Epithelial cell of proximal tubule (primary cell): ENCODE measurements at places on chromosomes 16 and 17. TPM values are rescaled to one million over a fixed set of nuclear protein-coding genes. Genes with fewer than 3 reads are reported as not detected.

The KRT25 gene
- total RNA-seq, result 0.17 TPM in 1 of 2 replicates, not detected in the other

The TPPP3 gene
- total RNA-seq, result 0.36 TPM in 1 of 2 replicates, not detected in the other

The KAT7 gene
- total RNA-seq, result 20.4 and 20.9 TPM in 2 replicates

The ABCA9 gene
- under 0.01 TPM in 1 of 2 replicates, not detected in the other for total RNA-seq

The BTBD17 gene
- total RNA-seq, result not detected in 2 replicates

The ODAD4 gene
- total RNA-seq, result 0.23 and 0.29 TPM in 2 replicates

The SLC16A5 gene
- 15.1 and 15.9 TPM in 2 replicates for total RNA-seq

The EFCAB5 gene
- total RNA-seq, result 0.29 and 2.5 TPM in 2 replicates

The CHST5 gene
- total RNA-seq, result not detected in 2 replicates

The TVP23B gene
- total RNA-seq, result 28.6 and 34.6 TPM in 2 replicates

The NTN1 gene
- total RNA-seq, result 1.2 and 1.3 TPM in 2 replicates

The SGSH gene
- total RNA-seq, result 11.4 and 24.2 TPM in 2 replicates

The KRT13 gene
- total RNA-seq, result 1.0 and 2.0 TPM in 2 replicates

The RNF112 gene
- total RNA-seq, result 0.06 TPM in 1 of 2 replicates, not detected in the other

The SLC16A11 gene
- total RNA-seq, result not detected in 2 replicates

The SRL gene
- not detected in 2 replicates for total RNA-seq

The ITGA2B gene
- 0.14 and 0.81 TPM in 2 replicates for total RNA-seq

The KRTAP4-2 gene
- not detected in 2 replicates for total RNA-seq

The CCR7 gene
- total RNA-seq, result not detected in 2 replicates

The GRAPL gene
- total RNA-seq, result not detected in 2 replicates

The RUSF1 gene
- 31.4 and 42.8 TPM in 2 replicates for total RNA-seq

The ITGB4 gene
- total RNA-seq, result 22.6 and 33.3 TPM in 2 replicates

The RDM1 gene
- total RNA-seq, result 2.8 and 4.0 TPM in 2 replicates

The SLC38A8 gene
- not detected in 2 replicates for total RNA-seq

The SULT1A1 gene
- total RNA-seq, result 0.72 and 8.6 TPM in 2 replicates

The RFFL gene
- 17.7 and 31.5 TPM in 2 replicates for total RNA-seq

The PIEZO1 gene
- total RNA-seq, result 245 and 246 TPM in 2 replicates

The RCVRN gene
- total RNA-seq, result not detected in 2 replicates

The KRT16 gene
- 2.0 and 4.3 TPM in 2 replicates for total RNA-seq

The TLE7 gene
- not detected in 2 replicates for total RNA-seq

The DRC3 gene
- total RNA-seq, result 0.06 and 0.72 TPM in 2 replicates

The DHRS11 gene
- total RNA-seq, result 13.2 and 14.8 TPM in 2 replicates

The PPP1R27 gene
- 0.17 and 0.36 TPM in 2 replicates for total RNA-seq

The RPL13 gene
- 5,232 and 9,109 TPM in 2 replicates for total RNA-seq

The ARL5C gene
- total RNA-seq, result not detected in 2 replicates

The GGA3 gene
- total RNA-seq, result 15.3 and 19.5 TPM in 2 replicates

The ENPP7 gene
- not detected in 2 replicates for total RNA-seq

The GAS7 gene
- 0.58 and 2.5 TPM in 2 replicates for total RNA-seq

The TMEM238L gene
- total RNA-seq, result not detected in 2 replicates

The SLC13A2 gene
- not detected in 2 replicates for total RNA-seq
